Chondrocyte (in vitro differentiated cells): ENCODE measurements at places on chromosomes 5 and 9. TPM values are rescaled to one million over a fixed set of nuclear protein-coding genes. Genes with fewer than 3 reads are reported as not detected.

GRCh38 chr5:95975703-95976102 lies 14.1 kb upstream of the ELL2 start:
- DNase-seq, result no peak

DNA sequence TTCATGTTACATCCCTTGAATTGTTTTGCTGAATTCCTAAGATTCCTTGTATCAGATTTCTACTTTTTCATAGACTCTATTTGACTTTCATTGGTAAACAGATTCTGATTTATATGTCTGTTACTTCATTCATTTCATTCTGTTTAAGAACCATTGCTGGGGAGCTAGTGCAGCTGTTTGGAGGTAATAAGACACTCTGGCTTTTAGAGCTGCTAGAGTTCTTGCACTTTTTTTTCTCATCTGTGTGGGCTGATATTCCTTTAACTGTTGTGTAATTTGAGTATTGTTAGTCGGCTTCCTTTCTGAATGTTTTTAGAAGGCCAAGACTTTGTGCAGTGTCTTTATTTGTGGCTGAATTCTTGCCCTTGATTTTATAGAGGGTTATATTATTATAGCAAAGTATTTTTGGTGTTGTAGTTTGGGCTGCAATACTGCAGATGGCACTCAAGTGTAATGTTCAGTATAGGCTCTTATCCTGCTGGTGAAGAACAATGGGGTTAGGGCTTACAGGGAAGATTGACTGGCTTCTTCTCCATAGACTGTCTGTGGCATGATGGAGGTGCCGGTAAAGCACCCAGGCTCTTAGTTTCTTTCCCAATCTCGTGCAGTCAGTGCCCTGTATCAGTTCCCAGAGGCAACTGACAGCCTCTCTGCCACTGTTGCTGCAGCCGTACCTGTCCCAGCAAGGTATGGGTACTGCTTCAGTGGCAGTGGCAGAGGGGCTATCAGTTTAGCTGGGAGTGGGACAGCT lies 162.2 kb downstream of the OXCT1 start:
- no peak for DNase-seq

DNA sequence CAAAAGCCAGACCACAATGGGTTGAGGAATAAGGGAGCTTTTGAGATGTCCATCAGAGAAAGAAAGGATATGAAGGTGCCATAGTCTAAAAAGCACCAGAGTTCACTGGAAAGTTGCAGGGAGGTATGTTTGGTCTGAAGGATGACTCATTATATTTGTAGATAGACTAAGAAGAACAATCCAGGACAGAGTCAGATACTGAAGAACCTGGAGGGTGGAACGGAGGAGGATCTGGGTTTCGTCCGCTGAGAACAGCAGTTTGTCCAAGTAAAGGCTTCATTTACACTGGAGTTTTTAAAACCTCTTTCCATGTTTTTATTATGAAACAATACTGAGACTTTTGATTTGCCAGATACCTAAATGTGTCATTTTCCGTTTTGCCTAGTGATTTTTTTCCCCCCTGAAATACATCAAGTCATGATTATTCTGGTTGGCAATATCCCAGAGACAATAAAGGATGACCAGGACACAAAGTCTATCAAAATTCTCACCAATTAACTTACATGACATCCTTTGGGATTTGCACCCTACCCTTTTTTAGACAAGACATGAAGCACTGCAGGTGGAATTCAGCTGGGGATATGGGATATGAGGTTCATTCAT lies 219.9 kb downstream of the MLLT3 start:
- no peak for DNase-seq

DNA sequence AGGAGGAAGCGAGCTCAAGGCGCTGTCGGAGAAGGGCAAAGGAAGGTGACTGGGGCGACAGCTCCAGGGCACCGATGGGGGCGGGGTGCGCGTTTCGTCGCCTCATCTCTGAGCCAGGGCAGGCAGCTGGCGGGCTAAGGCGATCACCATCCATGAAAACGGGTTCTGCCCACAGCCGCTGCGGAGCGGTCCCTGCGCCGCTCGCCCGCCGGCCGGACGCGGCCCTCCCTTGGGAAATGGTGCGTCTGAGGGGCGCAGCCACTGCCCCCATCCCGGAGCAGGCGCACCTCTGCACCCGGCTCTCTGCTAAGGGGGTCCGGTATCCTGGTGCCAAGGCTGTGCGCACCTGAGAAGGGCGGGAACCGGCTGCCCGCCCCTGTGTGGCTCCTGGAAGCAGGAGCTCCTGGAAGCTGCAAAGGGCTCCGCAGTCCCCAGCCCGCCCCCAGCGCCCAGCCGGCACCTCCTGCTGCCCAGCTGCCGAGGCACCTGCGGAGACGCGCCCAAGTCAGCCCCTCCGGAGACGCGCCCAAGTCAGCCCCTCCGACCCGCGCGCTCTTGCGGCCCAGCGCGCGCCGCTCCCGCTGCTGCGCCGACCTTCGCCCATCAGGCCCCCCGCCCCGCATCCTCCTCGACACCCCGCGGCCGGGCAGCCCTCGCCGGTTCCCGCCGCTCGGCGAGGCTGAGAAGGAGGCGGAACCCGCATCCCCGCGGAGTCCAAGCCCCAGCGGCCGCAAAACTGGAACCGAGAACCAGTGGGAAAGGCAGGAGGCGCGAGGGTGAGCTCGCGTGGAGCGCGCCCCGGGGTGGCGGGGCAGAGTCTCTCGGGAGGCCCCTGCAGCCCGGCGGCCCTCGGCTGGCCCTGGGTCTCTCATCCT lies 757 bp downstream of the ANKRD34B start:
- DNase-seq, result no peak

GRCh38 chr9:128898845-128899565 lies 17.1 kb downstream of the LRRC8A start:
- no peak for DNase-seq

Gene RNF208
- total RNA-seq, result 3.3 to 4.4 TPM (median 3.6 TPM) in 3 replicates

Gene C1QTNF3
- 1.5 to 2.6 TPM (median 2.1 TPM) in 3 replicates for total RNA-seq

Gene LRSAM1
- total RNA-seq, result 25.6 to 29.3 TPM (median 27.5 TPM) in 3 replicates

GRCh38 chr9:129542741-129543140 lies 78.2 kb downstream of the C9orf50 start:
- DNase-seq, result no peak

Gene TOPORS
- 14.8 to 19.6 TPM (median 15.3 TPM) in 3 replicates for total RNA-seq

DNA sequence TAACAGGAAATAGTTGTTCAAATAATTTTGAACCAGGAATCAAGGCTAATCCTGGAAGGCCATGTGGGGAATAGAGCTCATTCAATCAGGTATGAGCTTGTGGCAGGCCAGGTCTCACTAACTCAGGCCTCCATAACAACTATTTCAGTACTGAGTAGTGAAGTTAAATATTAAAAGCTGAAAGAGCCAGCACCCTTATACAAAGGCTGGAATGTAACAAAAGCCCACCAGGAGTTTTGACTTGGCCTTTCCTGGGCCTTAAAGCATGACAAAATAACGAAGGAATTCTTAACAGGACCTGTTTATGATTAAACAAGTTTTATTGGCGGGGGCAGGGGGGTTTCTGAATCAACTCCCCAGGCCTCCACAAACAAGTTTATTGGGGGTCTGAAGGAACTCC lies 1146.7 kb downstream of the CDH9 start:
- no peak for DNase-seq

DNA sequence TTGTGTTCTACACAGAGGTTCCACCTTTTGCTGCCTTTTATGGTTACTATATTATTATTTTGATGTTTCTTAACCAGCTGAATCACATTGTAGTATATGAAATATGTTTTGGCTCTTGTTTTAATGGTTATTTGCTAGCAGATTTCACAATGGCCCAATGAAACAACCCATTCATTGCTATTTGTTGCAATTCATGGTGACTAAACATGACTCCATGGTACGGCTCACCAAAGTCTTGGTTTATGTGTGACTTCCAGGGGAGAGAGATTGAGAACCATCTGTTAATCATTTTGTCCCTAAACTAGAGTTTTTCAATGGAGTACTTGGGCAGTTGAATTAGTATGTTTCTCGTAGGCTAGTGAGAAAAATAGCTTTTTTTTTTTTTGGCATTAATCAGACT lies 108.4 kb downstream of the GHR start:
- DNase-seq, result no peak

DNA sequence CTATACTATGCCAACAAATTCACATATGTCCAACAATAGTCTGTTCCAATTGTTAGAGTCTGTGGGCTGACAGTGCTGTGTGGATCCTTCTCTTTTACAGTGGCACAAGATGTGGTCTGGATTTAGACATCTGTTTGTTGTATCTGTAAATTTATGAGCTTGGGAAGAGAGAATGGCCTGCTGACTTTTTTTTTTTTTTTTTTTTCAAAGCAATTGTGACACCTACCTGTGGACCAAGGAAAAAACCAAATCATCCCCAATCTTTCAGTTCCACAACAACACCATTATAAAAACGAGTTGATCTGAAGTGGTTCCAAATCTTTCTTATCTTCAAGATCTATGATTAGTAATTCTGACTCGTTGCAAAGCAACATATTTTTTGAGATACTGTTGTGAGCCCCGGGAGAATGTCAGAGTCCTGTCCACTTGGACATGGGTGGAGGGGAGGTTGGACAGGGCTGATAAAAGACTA lies 4.9 kb downstream of the IRX2 start:
- no peak for DNase-seq

Gene LCN12
- 0.51 to 0.60 TPM in 2 of 3 replicates, not detected in the other for total RNA-seq

DNA sequence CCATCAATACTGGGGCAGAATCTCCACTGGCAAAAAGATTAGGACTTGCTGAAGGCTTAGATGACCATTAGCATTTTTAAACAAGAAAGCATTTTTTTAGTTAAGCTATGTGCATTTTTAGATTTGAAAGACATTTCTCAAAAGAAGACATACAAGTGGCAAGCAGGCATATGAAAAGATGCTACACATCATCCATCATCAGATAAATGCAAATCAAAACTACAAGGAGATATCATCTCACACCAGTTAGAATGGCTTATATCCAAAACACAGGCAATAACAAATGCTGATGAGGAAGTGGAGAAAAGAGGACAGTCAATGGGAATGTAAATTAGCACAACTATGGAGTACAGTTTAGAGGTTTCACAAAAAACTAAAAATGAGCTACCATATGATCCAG lies 195.6 kb upstream of the TNC start:
- DNase-seq, result no peak

- no peak for DNase-seq
These were observed 21.6 kb downstream of the SH3GLB2 start for GRCh38 chr9:129006328-129007034.

- DNase-seq, result no peak
These were observed 31.0 kb upstream of the NR3C1 start for GRCh38 chr5:143434261-143435209.

DNA sequence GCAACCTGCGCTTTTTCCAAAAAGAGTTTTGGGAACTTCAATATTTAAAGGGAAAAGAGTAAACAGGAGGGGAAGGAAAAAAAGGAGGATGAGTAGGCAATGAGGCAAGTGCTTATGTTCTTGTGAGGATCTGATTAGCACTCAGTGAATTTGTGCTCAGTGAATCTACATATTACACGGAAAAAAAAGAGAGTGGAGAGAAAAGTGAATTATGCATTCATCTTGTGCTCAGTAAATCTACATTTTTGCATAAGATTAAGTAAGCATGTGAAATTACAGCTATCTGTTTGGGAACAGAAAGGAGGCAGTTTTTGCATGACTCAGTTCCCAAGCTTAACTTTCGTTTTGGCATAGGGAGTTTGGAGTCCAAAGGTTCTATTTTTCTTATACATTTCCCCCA lies 170.1 kb downstream of the CDH10 start:
- no peak for DNase-seq

GRCh38 chr5:97355775-97356174 lies 172.7 kb upstream of the RIOK2 start:
- DNase-seq, result no peak

DNA sequence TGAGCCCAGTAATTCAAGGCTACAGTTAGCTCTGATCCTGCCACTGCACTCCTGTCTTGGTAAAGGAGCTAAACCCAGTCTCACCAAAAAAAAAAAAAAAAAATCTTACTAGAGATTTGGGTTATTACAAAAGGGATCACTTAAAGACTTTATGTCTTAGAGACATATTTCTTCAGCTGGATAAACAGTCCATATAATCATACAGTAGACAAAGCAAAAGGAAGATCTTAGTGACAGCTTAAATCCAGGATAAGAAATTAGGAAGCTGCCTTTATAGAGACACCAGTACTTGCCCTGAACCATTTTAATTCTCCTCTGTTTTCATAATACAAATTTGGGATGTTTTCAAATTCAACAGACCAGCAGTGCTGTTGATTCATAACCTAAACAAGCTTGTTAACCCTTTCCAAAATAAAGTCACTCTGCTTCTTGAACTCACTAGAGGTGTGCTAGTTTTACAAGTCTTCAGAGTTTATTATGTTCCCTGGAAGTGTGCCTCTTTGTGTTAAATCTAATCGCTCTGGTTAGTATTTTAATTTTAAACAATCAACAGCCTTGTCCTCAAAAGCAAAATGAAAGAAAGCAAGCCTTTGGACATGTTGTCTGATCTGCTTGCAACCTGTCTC lies 255.5 kb downstream of the ARRDC3 start:
- no peak for DNase-seq

- no peak for DNase-seq
These were observed 77.1 kb downstream of the NTNG2 start for GRCh38 chr9:132238992-132239391.

Gene SPATA31C1
- not detected in 3 replicates for total RNA-seq

DNA sequence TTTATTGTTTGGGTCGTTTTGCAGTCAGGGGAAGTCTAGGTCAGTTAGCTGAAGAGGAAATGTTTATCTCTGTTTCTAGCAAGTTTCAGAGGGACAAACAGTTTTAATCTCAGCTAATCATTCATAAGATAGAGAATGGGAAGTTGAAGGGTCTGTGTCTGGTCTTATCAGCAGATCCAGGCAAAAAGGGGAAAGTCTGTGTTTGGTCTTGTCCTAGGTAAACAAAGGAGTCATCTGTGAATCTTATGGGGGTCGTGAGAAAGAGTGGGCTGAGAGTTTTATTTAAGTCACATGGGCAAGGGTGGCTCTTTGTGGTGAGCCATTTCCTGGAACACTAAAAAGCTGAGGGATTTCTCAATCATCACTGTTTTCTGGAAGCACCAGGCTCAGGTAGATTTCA lies 5.6 kb upstream of the SNCAIP start:
- no peak for DNase-seq

DNA sequence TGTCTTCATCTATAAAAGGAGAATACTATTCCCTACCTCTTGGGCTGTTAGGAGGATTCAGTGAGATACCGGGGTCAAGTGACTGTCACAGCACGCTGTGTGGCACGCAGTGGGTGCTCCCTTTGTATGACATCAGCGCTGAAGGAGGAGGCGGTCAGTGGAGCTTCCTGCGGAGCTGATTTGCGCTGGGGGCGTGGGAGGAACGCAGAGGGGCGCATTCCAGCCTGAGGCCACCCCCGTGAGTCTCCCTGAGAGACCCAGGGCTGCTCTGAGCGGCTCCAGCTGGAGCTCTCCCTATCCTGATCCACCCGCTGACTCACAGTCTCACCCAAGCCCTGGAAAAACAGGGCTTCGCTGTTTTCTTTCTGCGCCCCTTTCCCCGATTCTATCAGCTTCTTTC lies 24.3 kb upstream of the NEURL1B start:
- no peak for DNase-seq

DNA sequence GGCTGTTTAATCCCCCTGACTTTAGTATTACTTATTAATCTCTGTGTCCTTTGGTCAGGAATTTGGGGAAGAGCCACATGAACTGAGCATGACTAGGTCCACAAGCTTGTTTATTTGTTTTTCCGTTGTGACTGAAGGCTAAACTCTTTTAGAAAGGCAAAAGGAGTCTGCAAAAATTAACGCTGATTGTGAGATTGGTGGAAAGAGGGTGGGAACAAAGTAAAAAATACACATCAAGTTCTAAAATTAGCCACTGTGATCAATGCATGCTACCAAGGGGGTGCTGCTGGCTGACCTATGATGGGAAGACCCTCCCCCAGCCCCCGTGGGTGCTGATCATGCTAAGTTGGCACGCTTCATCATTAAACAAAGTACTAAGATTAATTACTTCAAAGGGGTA lies 356.8 kb downstream of the ADGRV1 start:
- no peak for DNase-seq

Gene LECT2
- total RNA-seq, result not detected in 3 replicates

- no peak for DNase-seq
These were observed 22.0 kb upstream of the IL17B start for GRCh38 chr5:149401051-149401450.
